A549 treated with GW870086 at 1 μM for 4 hours (cell line): ENCODE measurements at places on chromosomes 12 and 14. TPM values are rescaled to one million over a fixed set of nuclear protein-coding genes. Genes with fewer than 3 reads are reported as not detected.

SLC4A8 gene
- total RNA-seq: 0.67 to 2.7 TPM (median 1.3 TPM) in 5 replicates

ALDH6A1 gene
- 1.6 to 2.7 TPM (median 2.3 TPM) in 5 replicates for total RNA-seq

CLEC6A gene
- not detected in 5 replicates for total RNA-seq

TMEM52B gene
- 0.08 to 0.64 TPM (median 0.16 TPM) in 4 of 5 replicates, not detected in the other for total RNA-seq

AKAP3 gene
- total RNA-seq: 0.07 to 0.23 TPM (median 0.18 TPM) in 4 of 5 replicates, not detected in the other

CCDC175 gene
- not detected in 5 replicates for total RNA-seq

LHX5 gene
- 0.03 to 0.08 TPM (median 0.07 TPM) in 3 of 5 replicates, not detected in the others for total RNA-seq

THTPA gene
- 11.1 to 13.5 TPM (median 11.7 TPM) in 5 replicates for total RNA-seq

TMEM30B gene
- total RNA-seq: 0.25 to 0.58 TPM (median 0.32 TPM) in 5 replicates

NEDD1 gene
- 14.4 to 21.2 TPM (median 18.5 TPM) in 5 replicates for total RNA-seq

PIWIL1 gene
- total RNA-seq: 0.27 TPM in 1 of 5 replicates, not detected in the others

TROAP gene
- total RNA-seq: 79.5 to 98.3 TPM (median 86.0 TPM) in 5 replicates

ZBTB42 gene
- 2.1 to 3.2 TPM (median 3.0 TPM) in 5 replicates for total RNA-seq

TSPAN11 gene
- total RNA-seq: 0.09 to 0.20 TPM (median 0.16 TPM) in 5 replicates

NOS1 gene
- total RNA-seq: 0.40 to 0.64 TPM (median 0.58 TPM) in 5 replicates

GPR137C gene
- 0.07 to 0.17 TPM (median 0.09 TPM) in 4 of 5 replicates, not detected in the other for total RNA-seq

HHIPL1 gene
- 0.16 to 0.38 TPM (median 0.20 TPM) in 5 replicates for total RNA-seq

PTHLH gene
- total RNA-seq: 15.5 to 17.9 TPM (median 16.8 TPM) in 5 replicates
